K562 (cell line): ENCODE measurements at places on chromosomes 3 and 15.

GRCh38 chr15:38613085-38613484, 48.5 kb upstream of the RASGRP1 start:
- DNase-seq = no peak

DNA sequence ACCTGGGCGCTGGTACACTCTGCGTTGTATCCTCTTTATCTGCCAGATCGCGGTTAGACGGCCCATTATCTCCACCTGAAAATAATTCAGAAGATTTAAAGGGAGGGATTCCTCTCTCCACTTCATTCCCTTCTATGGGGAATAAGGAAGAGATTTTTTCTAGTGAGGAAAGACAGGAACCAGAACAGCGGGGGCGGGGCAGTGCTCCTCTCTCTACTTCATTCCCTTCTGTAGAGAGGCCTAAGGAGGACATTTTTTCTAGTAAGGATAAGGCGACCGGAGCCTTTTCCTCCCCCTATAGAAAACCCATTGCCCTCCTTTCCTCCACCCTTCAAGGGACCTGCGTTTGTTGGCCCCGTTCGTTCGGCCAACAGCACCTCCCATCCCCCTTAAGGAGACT, 8.3 kb upstream of the LIPH start:
- DNase-seq = no peak

DNA sequence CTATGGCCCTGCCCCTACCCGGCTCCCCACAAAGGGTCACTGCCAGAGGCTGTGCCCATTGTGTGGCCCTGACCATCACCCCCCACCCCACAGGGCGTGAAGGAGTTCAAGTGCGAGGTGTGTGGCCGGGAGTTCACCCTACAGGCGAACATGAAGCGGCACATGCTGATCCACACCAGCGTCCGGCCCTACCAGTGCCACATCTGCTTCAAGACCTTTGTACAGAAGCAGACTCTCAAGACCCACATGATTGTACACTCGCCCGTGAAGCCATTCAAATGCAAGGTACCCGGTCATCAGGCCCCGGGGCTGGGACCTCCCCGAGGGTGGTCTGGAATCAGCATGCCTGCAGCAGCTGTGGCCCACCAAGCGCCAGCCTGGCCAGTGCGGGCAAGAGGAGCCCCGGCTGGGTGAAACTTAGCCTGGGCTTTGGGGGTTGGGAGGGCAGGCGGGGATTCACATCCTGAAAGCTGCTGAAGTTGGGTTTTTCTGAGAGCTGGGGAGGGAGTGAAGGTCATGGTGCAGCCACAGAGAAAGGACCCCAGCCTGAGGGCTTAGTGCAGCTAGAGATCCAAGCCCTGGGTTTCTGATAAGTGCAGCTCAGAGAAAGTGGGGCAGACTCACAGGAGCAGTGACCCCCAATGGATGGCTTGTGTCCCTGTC, 29.2 kb downstream of the IDH2 start:
- no peak for DNase-seq

GRCh38 chr15:91529534-91529933, 324.0 kb upstream of the SLCO3A1 start:
- DNase-seq = no peak
